MCF 10A (cell line): ENCODE measurements at places on chromosomes 1 and 21.
A peak's percentile ranks its signal among the peaks of the same experiment; 100 is the strongest.

DNA sequence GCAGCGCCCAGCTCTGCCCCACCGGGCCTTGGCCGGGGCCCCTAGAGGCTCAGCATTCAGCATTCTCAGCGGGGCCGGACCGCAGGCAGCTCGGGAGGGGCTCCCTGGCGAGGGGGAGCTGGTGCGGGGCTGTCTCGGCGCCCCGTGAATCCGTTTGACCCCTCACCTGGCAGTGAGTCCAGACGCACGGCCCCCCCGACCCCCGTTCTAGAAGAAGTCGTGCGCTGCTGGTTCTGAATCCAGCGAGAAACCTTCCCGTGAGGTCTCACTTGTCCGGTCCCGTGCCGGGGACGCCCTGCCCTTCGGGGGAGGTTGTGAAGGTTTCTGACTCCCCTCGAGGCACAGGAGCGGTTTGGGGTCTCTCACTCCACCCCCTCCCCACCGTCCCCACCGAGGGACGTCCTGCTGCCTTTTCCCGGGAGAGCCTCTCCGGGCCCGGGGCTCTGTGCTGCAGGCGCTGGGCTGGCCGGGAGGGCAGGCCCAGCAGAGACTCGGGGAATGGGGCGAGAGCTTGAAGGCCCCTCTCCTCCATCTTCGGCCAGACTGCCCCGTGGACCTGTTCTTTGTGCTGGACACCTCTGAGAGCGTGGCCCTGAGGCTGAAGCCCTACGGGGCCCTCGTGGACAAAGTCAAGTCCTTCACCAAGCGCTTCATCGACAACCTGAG, 655 bp downstream of the COL6A1 start:
- no peak overlapping the region for H3K27ac ChIP-seq
- peak overlapping the region; percentile 54 for H3K4me3 ChIP-seq

GRCh38 chr1:154490317-154490716, 11.7 kb upstream of the TDRD10 start:
- H3K27me3 ChIP-seq = peaks cover 27% of the 10 kb centered on the region
- H3K36me3 ChIP-seq = no peaks in the 10 kb centered on the region
- H3K4me1 ChIP-seq = peaks cover 5% of the 10 kb centered on the region
- H3K27ac ChIP-seq = no peak overlapping the region

DNA sequence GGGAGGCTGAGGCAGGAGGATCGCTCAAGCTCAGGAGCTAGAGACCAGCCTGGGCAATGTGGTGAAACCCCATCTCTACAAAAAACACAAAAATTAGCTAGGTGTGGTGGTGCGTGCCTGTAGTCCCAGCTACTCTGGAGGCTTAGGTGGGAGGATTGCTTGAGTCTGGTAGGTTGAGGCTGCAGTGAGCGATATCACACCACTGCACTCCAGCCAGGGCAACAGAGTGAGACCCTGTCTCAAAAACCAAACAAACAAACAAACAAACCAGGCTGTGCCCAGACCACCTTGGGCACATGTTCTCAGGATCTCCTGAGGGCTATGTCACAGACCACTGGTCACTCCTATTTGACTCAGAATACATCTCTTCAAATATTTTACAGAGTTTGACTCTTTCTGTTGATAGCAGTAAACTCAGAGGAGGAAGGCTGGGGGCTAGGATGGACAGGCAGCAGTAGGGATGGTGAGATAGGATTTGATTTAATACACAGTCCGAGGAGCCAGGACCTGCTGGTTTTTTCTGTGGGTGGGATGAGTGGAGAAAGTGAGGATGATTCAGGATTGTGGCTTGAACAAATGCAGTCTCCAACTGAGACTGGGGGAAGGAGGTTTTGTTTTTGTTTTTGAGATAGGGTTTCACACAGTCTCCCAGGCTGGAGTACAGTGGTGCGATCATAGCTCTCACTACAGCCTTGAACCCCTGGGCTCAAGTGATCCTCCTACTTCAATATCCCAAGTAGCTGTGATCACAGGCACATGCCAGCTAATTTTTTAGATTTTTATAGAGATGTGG, 46.5 kb downstream of the OLFML3 start:
- no peaks in the 10 kb centered on the region for H3K4me1 ChIP-seq
- H3K4me3 ChIP-seq = no peak overlapping the region
- no peak overlapping the region for H3K27ac ChIP-seq
- H3K27me3 ChIP-seq = no peaks in the 10 kb centered on the region
- H3K36me3 ChIP-seq = no peaks in the 10 kb centered on the region

DNA sequence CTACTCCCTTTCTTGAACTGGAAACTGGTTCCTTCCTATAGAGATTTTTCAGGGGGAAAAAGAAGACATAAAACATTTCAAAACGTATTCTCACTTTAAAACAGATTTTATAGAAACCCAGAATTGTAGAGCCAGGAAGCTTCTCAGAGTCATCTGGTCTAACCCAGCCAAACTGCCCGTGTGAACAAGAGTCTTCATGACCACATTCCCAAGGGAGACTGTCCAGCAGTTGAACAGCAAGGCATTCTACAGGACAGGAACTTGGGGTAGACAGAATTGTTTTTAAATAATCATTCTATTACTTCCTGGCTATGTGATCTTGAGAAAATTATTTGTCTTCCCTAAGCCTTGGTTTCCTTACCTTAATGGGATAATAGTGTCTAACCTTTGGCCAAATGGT, 163.5 kb upstream of the IVNS1ABP start:
- no peaks in the 10 kb centered on the region for H3K36me3 ChIP-seq
- H3K27me3 ChIP-seq = no peaks in the 10 kb centered on the region
- no peak overlapping the region for H3K27ac ChIP-seq
- DNase-seq = no peak
- no peak overlapping the region for H3K4me3 ChIP-seq
- H3K4me1 ChIP-seq = peaks cover 10% of the 10 kb centered on the region

GRCh38 chr1:160416369-160416768, 16.0 kb downstream of the VANGL2 start:
- no peaks in the 10 kb centered on the region for H3K36me3 ChIP-seq
- no peak overlapping the region for H3K27ac ChIP-seq
- H3K4me3 ChIP-seq = no peak overlapping the region
- peaks cover 11% of the 10 kb centered on the region for H3K27me3 ChIP-seq
- H3K4me1 ChIP-seq = peaks cover 12% of the 10 kb centered on the region

GRCh38 chr21:37784591-37785318, 131.5 kb downstream of the KCNJ6 start:
- no peaks in the 10 kb centered on the region for H3K36me3 ChIP-seq
- H3K4me3 ChIP-seq = no peak overlapping the region
- DNase-seq = no peak

GRCh38 chr1:222096883-222097282, 355.0 kb upstream of the DUSP10 start:
- H3K27ac ChIP-seq = no peak overlapping the region
- no peak overlapping the region for H3K4me3 ChIP-seq
- DNase-seq = no peak
- H3K27me3 ChIP-seq = no peaks in the 10 kb centered on the region

DNA sequence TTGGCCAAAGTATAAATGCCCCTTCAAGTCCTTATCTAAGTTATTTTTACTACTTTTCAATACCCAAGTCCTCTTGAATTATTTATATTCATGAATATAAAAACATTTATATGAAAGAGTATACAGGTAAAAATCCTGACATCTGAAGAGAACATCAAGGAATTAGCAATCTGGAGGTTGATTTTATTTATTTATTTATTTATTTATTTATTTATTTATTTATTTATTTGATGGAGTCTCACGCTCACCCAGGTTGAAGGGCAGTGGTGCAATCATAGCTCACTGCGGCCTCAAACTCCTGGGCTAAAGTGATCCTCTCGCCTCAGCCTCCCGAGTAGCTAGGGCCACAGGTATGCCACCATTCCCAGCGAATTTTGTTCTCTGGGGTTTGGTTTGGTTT, 93.2 kb downstream of the ZZZ3 start:
- no peak overlapping the region for H3K4me3 ChIP-seq
- H3K4me1 ChIP-seq = peaks cover 6% of the 10 kb centered on the region
- no peaks in the 10 kb centered on the region for H3K27me3 ChIP-seq
- H3K36me3 ChIP-seq = peaks cover 29% of the 10 kb centered on the region
- DNase-seq = no peak

GRCh38 chr1:234777856-234778220, 167.9 kb upstream of the IRF2BP2 start:
- DNase-seq = no peak
- no peak overlapping the region for H3K4me3 ChIP-seq
- no peak overlapping the region for H3K27ac ChIP-seq
- no peaks in the 10 kb centered on the region for H3K36me3 ChIP-seq
- H3K4me1 ChIP-seq = peaks cover 7% of the 10 kb centered on the region
- H3K27me3 ChIP-seq = no peaks in the 10 kb centered on the region

- peak overlapping the region; percentile 85 for H3K4me3 ChIP-seq
- no peak for DNase-seq
- H3K36me3 ChIP-seq = peaks cover 30% of the 10 kb centered on the region
- H3K27ac ChIP-seq = peak overlapping the region; percentile 74
These were observed 1.0 kb downstream of the PDXK start for GRCh38 chr21:43719748-43720538.

- no peaks in the 10 kb centered on the region for H3K27me3 ChIP-seq
- no peak for DNase-seq
- no peaks in the 10 kb centered on the region for H3K4me1 ChIP-seq
- H3K4me3 ChIP-seq = no peak overlapping the region
- H3K27ac ChIP-seq = no peak overlapping the region
- H3K36me3 ChIP-seq = peaks cover 48% of the 10 kb centered on the region
These were observed 10.1 kb downstream of the C1orf174 start for GRCh38 chr1:3889936-3890335.

GRCh38 chr21:28250946-28251345, 741.7 kb downstream of the LTN1 start:
- H3K27me3 ChIP-seq = no peaks in the 10 kb centered on the region
- DNase-seq = no peak
- H3K27ac ChIP-seq = no peak overlapping the region
- H3K4me3 ChIP-seq = no peak overlapping the region
- no peaks in the 10 kb centered on the region for H3K36me3 ChIP-seq

GRCh38 chr1:48214820-48215219, 7.7 kb upstream of the SLC5A9 start:
- peaks cover 23% of the 10 kb centered on the region for H3K4me1 ChIP-seq
- no peak overlapping the region for H3K27ac ChIP-seq
- no peaks in the 10 kb centered on the region for H3K27me3 ChIP-seq
- no peaks in the 10 kb centered on the region for H3K36me3 ChIP-seq
- no peak overlapping the region for H3K4me3 ChIP-seq

DNA sequence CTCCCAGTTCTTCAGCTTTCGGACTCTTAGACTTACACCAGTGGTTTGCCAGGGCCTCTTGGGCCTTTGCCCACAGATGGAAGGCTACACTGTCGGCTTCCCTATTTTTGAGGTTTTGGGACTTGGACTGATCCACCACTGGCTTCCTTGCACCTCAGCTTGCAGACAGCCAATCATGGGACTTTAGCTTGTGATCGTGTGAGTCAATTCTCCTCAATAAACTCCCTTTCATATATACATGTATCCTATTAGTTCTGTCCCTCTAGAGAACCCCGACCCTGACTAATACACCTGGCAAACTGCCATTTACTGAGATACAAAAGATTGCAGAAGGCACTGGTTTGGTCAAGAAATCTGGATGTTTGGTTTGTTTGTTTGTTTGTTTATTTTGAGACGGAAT, 6.4 kb upstream of the RAB4A start:
- no peak overlapping the region for H3K4me3 ChIP-seq
- H3K36me3 ChIP-seq = peaks cover 39% of the 10 kb centered on the region
- no peak overlapping the region for H3K27ac ChIP-seq
- peak; percentile 45 for DNase-seq
- peaks cover 16% of the 10 kb centered on the region for H3K4me1 ChIP-seq

GRCh38 chr1:93804412-93804811, 74.6 kb downstream of the DNTTIP2 start:
- peak; percentile 85 for DNase-seq
- H3K27me3 ChIP-seq = no peaks in the 10 kb centered on the region
- H3K4me1 ChIP-seq = peaks cover 25% of the 10 kb centered on the region
- peak overlapping the region; percentile 86 for H3K27ac ChIP-seq
- peak overlapping the region; percentile 28 for H3K4me3 ChIP-seq

DNA sequence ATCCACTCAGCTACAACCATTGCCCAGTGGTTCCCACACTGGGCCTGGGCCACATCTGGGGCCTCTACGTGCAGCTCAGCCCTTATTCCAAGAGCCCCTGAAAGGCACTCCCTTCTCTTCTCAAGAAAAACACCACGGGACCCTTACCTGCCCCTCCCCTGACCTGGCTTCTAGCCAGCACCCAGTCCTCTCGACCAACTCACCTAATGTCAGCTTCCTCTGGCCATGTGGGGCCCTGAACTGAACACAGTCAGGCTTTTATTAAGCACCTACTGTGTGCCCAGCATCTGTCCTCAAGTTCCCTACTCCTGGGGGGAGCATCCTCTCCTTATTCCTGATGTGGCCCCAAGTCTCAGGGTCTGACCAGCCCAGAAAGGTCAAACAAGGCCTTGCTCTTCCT, 208.4 kb downstream of the MATN1 start:
- no peak for DNase-seq
- H3K27ac ChIP-seq = no peak overlapping the region
- peaks cover 16% of the 10 kb centered on the region for H3K4me1 ChIP-seq
- H3K36me3 ChIP-seq = no peaks in the 10 kb centered on the region
- no peaks in the 10 kb centered on the region for H3K27me3 ChIP-seq

DNA sequence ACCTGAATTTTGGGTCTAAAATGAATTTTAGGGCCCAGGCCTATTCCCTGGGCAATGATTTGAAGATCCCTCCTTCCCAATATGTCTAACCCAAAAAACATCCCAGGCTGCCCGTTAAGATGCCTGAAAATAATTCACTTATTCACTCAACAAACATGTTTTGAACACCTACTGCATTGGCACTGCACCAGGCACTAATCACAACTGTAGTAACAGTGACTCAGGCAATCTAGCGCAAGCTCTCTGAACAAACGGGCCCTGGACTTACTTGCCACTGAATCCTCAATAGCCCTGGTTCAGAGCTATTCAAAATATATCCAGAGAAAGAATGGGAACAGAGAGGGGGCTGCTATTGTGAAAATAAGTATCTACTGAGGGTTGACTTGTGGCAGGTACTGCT, 4.2 kb downstream of the CD244 start:
- no peak for DNase-seq
- H3K4me1 ChIP-seq = peaks cover 6% of the 10 kb centered on the region
- H3K27ac ChIP-seq = no peak overlapping the region
- H3K36me3 ChIP-seq = no peaks in the 10 kb centered on the region
- no peak overlapping the region for H3K4me3 ChIP-seq
- H3K27me3 ChIP-seq = no peaks in the 10 kb centered on the region

DNA sequence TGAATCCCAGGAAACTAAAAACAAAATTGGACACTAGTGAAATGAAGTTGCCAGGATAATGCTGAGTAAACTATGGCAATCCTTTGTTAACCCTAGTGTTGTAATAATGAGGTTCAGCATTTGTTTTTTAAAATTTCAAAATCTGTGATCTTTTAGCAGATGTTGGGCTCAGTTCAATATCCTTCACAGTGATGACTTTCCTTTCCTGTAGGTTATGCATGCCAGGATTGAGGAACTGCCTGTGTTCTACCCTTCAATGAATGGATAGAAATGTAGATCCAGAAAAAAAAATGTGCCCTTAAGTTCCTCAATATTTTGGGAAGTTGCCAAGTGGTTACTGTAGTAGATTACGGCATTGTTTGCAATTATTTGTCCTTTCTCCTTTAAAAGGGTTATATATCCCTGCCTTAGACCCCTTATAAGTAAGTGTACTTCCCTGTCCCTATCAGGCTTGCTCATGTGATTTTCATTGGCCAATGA, 35.5 kb upstream of the IRF2BP2 start:
- no peak overlapping the region for H3K27ac ChIP-seq
- DNase-seq = no peak
- peaks cover 16% of the 10 kb centered on the region for H3K4me1 ChIP-seq
